Mesenteric fat pad (tissue), 1 donor: ENCODE measurements at places on chromosomes 11 and 22. TPM values are rescaled to one million over a fixed set of nuclear protein-coding genes. Genes with fewer than 3 reads are reported as not detected.
A peak's percentile ranks its signal among the peaks of the same experiment; 100 is the strongest.

The TSGA10IP gene
- total RNA-seq = not detected

The METTL15 gene
- 7.7 TPM for total RNA-seq

The GGTLC2 gene
- total RNA-seq = not detected

DNA sequence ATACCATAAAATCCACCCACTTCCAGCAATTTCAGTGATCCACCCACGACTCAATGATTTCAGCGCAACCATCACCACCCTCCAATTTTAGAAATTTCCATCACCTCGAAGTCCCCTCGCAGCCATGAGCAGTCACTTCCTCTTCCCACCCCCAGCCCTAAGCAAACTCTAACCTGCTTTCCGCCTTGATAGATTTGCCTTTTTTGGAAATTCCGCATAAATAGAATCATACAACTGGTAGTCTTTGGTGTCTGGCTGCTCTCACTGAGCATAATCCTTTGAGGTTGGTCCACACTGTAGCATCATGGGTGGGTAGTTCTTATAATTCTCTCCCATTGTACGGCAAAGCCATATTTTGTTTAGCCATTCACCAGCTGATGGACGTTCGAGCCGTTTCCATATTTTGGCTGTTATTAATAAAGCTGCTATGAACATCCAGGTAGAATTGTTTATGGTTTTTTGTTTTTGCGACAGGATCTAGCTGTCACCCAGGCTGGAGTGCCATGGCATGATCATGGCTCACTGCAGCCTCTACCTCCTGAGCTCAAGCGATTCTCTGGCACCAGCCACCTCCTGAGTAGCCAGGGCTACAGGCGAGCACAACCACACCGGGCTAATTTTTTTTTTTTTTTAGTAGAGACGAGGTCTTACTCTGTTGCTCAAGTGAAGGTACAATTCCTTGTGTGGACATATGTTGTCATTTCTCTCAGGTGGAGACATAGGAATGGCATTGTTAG, 16.0 kb downstream of the PIM3 start:
- DNase-seq = peak; percentile 30

DNA sequence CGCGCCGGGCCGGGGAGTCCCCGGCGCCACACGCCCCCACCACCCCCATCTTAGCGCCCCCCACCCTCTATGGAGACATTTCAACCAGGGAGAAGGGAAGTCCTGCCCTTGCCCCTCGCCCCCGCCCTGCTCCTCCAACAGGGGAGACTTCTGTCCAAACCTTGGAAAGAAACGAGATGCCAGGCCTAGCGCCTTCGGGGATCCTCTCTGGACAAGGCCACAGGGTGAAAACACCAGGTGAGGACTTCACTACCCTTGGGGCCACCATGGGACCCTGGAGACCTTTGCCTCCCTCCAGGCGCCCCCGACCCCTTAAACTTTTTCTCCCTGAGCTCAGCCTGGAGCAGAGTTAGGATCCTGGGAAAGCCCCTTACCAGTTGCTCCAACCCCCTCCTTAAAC, 11.6 kb upstream of the NPAS4 start:
- DNase-seq = no peak

GRCh38 chr22:50102946-50103345, 13.1 kb downstream of the MOV10L1 start:
- peak; percentile 64 for DNase-seq

DNA sequence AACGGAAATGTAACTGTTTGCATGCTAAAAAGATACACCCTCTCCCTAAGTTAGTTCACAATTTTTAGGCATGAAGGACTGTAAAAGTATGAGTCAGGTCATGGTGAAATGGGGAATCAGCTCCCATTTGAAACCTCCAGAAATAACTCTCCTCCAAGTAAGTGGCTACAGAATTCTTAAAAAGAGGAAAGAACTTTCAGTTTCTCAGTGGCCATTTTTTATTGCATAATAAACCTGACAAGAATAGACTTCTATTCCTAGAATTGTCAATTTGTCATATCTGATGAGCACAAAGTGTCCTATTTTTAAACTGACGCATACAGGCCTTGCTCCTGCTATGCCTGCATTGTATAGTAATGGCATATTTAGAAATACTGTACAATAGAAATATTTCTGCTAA, 612.2 kb downstream of the CNTN5 start:
- no peak for DNase-seq

GRCh38 chr11:95296621-95297025, 65.6 kb upstream of the SESN3 start:
- DNase-seq = no peak

- no peak for DNase-seq
Observed at GRCh38 chr22:39658367-39658766, 87.8 kb downstream of the CACNA1I start.

GRCh38 chr22:26323013-26323412, 106.0 kb upstream of the ASPHD2 start:
- no peak for DNase-seq

- peak; percentile 24 for DNase-seq
Observed at GRCh38 chr22:35303029-35303624, 3.4 kb downstream of the TOM1 start.

- no peak for DNase-seq
Observed at GRCh38 chr22:37232140-37232998, 11.7 kb downstream of the RAC2 start.
